ENCODE measurements at places on chromosomes 3 and 15.

DNA sequence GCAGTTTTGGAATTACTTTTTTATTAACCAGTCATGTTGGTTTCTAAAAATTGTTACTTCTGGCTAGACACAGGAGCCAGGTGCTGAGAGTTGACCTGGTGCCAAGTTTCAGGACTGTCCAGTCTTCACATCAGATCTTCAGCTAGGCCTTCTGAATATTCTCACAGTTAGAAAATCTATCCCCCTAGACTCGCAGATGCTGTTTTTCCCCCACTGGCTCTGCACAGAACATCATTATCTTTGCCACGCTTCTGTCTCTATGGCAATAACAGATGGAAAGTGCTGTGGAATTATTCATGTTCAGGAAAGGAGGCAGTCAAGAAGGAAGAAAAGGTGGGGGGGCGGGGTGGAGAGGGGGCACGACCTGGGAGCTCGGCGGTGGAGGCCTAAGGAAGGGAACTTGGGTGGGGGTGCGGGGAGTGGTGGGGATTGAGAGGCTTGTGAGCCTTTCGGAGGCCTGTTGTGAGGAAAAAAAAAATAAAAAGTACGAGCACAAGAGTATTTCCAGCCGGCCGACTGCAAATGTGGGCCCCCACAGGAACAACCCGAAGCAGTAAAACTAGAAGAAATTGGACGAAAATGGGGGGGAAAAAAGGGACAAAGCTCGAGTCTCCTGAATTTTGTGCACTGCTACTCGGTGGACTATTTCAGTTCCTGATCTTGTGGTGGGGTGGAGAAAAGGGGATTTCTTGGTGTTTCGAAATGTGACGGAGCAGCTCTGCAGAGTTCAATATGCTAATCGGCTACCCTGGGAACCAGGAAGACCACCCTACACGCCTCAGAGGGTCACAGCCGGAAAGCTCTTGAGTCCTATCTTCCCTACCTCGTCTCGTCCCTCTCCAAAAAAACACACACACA lies 1.5 kb upstream of the SKIL start:
- peak; percentile 11 for DNase-seq

GRCh38 chr3:155912579-155913190 lies 42.2 kb downstream of the GMPS start:
- no peak for DNase-seq

DNA sequence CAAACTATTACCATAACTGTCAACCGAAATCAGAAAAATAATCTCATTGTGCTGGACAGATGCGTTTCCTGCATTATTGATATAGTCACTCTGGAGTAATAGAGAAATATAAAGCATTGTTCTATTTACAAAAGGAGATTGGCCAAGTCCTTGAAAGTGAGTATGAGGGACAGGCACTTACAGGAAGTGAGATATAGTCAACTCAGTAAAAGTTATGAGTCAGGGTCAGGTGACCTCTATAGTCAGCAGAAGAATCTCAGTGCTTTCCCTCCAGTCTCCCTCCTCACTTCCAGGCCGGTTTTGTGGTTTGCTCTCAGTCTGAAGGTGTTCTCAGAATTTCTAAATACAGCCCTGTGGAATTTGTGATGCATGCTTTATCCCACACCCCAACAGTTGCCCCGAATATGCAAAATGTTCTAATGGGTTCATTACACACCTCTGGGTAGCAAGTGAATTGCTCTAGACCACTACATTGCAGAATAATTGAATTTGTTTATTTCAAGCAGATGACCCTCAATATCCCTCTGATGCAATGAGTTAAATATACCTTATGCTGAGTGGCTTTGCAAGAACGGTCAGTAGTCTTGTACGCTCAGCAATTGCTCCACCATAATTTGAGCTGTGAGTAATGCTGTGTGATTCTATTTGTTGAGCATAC lies 787.7 kb downstream of the MCTP2 start:
- no peak for DNase-seq

GRCh38 chr3:48077815-48078214 lies 61.6 kb upstream of the MAP4 start:
- DNase-seq, result no peak

GRCh38 chr3:140770977-140771667 lies 93.3 kb downstream of the TRIM42 start:
- no peak for DNase-seq

- DNase-seq, result peak; percentile 84
Observed at GRCh38 chr15:77497110-77497737, 76.5 kb downstream of the HMG20A start.

Data from NCI-H1092 (cell line).